ENCODE measurements at places on chromosomes 5 and 9. TPM values are rescaled to one million over a fixed set of nuclear protein-coding genes. Genes with fewer than 3 reads are reported as not detected.

The QRFP gene
- not detected for total RNA-seq

The LAMC3 gene
- total RNA-seq, result 7.8 TPM

DNA sequence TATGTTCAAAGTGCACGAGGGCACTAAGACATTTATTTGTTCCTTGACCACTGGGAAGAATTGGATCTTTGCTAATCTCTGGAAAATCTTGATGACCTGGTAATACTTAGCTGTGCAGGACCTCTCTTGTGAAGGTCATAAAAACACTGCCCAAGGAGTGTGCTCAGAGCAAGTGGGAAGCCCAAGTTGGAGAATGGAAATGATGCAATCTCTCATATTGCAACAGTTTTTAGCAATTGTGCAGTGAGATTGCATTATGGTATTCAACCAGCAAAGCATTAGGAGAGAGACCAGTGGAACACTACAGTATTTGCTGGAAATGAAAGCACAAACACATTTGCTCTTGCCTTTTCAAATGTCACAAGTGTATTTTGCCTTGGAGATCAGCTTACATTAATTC lies 34.5 kb downstream of the TXNDC8 start:
- DNase-seq, result no peak

The GABRA1 gene
- not detected for total RNA-seq

- DNase-seq, result no peak
Measured at GRCh38 chr9:75691408-75691807, 199.1 kb upstream of the PCSK5 start.

DNA sequence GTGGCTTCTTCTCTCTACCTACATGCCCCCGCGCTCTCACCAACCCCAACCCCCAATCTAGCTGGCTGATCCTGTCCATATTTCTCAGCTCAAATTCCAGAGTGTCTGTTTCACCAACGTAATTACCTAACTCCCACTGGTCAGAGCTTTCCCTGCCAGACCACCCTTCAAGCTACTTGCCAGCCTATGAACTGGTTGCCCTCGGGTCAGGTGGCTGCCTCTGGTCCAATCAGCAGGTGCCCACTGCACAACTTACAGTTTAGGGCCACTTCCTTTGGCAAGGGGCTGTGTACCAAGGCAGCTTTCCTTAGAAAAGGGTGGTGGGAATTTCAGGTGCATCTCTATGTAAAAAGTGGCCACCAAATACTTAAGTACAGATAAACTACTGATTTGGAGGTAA lies 92.2 kb upstream of the SLC30A5 start:
- DNase-seq, result no peak

Data from breast epithelium (tissue), 4 donors.